ENCODE measurements at places on chromosomes 5 and 9. TPM values are rescaled to one million over a fixed set of nuclear protein-coding genes. Genes with fewer than 3 reads are reported as not detected.

- no peak overlapping the region for H3K4me3 ChIP-seq
- H3K36me3 ChIP-seq: no peaks in the 10 kb centered on the region
- DNase-seq: no peak
- no peaks in the 10 kb centered on the region for H3K4me1 ChIP-seq
These were observed 160.9 kb upstream of the CCNG1 start for GRCh38 chr5:163276466-163276865.

DNA sequence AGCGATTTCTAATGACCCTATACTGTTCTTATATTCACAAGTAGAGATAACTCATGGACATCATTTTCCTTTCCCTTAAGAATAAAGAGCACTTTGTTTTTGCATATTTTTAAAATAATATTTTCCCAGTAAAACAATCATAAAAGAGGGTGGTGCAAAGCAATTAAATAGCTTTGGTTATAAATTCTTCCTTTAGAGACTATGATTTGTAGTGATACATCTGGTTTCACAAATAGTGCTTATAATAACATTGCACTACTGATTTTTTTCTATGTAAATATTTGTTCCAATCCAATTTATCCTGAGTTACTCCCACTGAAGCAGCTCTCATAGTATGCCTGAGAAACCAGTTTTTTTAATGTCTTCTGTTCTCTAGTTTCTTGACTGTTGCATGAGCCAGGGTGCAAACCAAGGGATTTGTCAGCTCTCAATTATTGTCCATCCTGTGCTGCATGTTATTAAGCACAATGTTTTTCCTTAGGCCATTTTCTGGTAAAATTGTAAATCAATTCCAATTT lies 74.7 kb downstream of the LURAP1L start:
- no peaks in the 10 kb centered on the region for H3K36me3 ChIP-seq
- no peak overlapping the region for H3K4me3 ChIP-seq
- no peak for DNase-seq
- H3K4me1 ChIP-seq: no peaks in the 10 kb centered on the region
- no peaks in the 10 kb centered on the region for H3K27me3 ChIP-seq

DNA sequence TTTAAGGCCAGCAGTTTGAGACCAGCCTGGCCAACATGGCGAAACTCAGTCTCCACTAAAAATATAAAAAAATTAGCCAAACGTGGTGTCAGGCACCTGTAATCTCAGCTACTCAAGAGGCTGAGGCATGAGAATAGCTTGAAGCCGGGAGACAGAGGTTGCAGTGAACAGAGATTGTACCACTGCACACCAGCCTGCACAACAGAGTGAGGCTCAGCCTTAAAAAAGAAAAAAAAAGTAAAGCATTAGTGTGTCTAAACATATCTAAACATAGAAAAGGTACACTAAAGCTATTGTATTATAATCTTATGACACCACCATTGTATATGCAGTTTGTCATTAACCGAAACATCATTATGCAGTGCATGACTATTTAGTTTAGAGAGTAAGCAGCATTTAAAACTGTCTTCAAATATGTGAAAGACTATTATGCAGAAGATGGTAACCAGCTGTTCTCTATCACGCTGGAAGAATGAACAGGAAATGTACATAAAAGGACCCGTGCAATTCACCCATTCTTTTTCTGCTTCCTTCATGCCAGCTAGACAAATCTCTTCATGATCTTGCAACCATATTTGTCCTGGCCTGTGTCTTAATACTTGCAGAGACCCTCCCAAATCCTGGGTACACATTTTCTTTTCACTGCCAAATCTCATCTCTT lies 58.6 kb downstream of the ITGA1 start:
- no peaks in the 10 kb centered on the region for H3K27me3 ChIP-seq
- DNase-seq: peak; percentile 67
- H3K4me1 ChIP-seq: no peaks in the 10 kb centered on the region

GRCh38 chr9:75200892-75201470 lies 112.7 kb downstream of the OSTF1 start:
- no peak overlapping the region for H3K27ac ChIP-seq
- peak; percentile 54 for DNase-seq
- no peaks in the 10 kb centered on the region for H3K4me1 ChIP-seq
- H3K4me3 ChIP-seq: no peak overlapping the region
- H3K36me3 ChIP-seq: no peaks in the 10 kb centered on the region

DNA sequence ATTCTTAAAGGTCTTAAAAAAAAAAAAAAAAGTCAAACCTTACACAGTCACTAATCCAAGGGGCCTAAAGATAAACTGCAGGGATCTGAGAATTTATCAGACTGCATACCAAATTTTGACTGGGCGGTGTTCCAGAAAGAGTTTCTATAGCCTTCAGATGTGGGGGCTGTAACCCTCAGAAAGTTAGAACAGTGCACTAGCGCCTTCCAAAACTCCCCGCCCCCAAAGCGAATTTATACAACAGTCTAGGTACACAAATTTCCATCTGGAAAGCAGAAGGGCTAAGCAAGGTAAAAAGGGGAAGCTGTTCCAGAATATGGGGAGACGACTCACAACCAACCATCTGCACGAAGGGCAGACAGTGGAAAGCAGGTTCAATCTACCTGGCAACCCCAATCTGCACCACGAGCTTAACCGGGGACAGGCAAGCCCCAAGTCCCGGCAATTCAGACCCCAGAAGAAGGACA lies 813 bp downstream of the ERMP1 start:
- H3K4me1 ChIP-seq: peaks cover 5% of the 10 kb centered on the region
- no peaks in the 10 kb centered on the region for H3K36me3 ChIP-seq
- H3K27me3 ChIP-seq: no peaks in the 10 kb centered on the region
- no peak overlapping the region for H3K27ac ChIP-seq
- peak overlapping the region; percentile 69 for H3K4me3 ChIP-seq

- H3K36me3 ChIP-seq: peaks cover 34% of the 10 kb centered on the region
- no peak for DNase-seq
- H3K27ac ChIP-seq: no peak overlapping the region
- peaks cover 20% of the 10 kb centered on the region for H3K4me1 ChIP-seq
- H3K4me3 ChIP-seq: no peak overlapping the region
These were observed 90.9 kb upstream of the MINAR2 start for GRCh38 chr5:129656952-129657351.

DNA sequence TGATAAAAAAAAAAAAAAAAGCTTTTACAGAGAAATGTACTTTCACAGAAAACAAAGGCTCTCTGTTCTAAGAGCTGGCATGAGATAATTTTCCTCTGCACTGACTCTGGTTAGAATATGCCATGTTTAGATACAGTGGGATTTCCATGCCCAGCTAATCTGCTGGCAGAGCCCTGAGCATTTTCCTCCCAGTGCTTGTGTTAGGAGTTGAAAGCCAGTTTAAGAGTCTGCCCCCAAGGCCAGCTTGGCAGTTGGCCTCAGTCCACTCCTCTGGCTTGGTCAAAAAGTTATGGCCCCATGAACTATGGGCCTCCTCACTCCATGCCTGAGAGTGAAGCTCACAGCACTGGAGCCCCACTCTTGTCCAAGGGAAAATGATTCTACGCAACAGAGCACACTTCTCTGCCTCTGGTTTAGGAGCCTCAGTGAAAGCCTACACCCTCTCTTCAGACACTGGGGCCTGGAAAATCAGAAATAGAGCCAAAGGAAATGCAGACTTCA lies 21.9 kb downstream of the MOCS2 start:
- H3K27ac ChIP-seq: no peak overlapping the region
- no peaks in the 10 kb centered on the region for H3K27me3 ChIP-seq
- H3K4me3 ChIP-seq: no peak overlapping the region
- H3K4me1 ChIP-seq: no peaks in the 10 kb centered on the region

DNA sequence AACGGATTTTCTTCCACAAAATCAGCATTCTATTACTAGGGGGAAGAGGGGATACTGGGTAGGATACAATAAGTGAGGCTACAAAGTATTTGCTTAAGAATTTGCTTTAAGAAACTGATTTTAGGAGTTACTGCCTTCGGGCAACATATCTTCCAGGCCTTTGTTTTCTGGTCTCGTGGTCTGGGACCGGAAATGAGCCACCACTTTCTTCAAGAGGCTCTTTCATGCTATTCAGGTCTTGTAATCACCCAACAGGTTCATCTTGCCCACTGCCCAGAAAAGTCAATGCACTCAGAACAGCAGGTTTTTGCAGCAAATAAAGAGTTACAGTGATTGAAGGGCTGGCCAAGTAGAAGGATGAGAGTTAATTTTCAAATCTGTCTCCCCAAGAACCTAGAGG lies 6.6 kb upstream of the AOPEP start:
- no peaks in the 10 kb centered on the region for H3K36me3 ChIP-seq
- H3K4me3 ChIP-seq: no peak overlapping the region
- no peaks in the 10 kb centered on the region for H3K27me3 ChIP-seq
- H3K27ac ChIP-seq: no peak overlapping the region
- DNase-seq: no peak
- H3K4me1 ChIP-seq: no peaks in the 10 kb centered on the region

- H3K4me3 ChIP-seq: no peak overlapping the region
- no peaks in the 10 kb centered on the region for H3K27me3 ChIP-seq
- no peaks in the 10 kb centered on the region for H3K36me3 ChIP-seq
- no peak overlapping the region for H3K27ac ChIP-seq
These were observed 202.0 kb downstream of the AUH start for GRCh38 chr9:91159664-91160121.

DNA sequence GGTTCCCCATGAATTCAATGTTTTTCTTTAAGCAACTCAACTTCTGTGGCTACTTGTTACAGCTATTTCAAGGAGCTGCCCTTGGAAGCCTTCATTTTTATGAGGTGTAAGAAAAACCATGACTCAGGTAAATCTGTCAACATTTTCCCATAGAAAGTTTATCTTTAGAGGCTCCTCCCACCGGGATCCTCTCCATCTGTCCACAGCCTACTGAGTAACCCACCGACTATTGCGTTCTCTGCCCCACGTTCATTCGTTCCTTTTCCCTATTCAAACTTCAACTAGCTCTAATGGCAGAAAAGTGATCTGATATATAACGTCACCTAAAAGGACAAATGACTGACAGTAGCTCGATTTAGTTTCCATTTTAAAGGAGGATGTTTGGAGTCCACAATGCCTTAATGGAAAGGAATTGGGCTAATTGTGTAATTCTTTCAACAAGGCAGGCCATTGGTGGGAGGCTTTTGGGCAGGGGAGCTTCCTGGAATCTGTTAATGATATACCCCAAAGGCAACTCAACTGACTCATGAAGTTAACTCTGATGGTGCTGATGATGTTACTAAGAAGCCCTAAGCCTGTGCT lies 29.3 kb upstream of the NR3C1 start:
- no peak overlapping the region for H3K27ac ChIP-seq
- H3K4me3 ChIP-seq: no peak overlapping the region
- H3K4me1 ChIP-seq: no peaks in the 10 kb centered on the region
- H3K36me3 ChIP-seq: no peaks in the 10 kb centered on the region

DNA sequence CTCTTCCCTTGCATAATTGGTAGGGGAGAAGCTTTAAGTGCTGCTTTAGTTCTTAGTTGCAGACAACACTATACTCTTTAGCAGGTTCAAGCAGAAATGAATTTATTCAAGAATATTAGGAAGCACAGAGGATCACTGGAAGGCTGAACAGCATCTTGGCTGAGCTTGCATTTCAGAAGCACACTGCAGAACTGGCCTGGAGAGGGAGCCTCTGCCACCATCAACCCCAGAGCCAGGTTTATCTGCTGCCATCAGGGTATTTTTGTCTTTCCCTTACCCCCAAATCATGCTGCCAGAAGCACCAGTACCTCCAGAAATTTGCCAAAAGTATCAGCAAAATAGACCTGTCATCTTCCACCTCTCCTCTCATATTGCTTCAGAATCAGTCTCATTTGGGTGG lies 440.7 kb downstream of the DMAC1 start:
- H3K27ac ChIP-seq: no peak overlapping the region
- no peak overlapping the region for H3K4me3 ChIP-seq

- H3K27ac ChIP-seq: no peak overlapping the region
- no peaks in the 10 kb centered on the region for H3K36me3 ChIP-seq
- no peaks in the 10 kb centered on the region for H3K4me1 ChIP-seq
These were observed 5.4 kb upstream of the MAP1B start for GRCh38 chr5:72101828-72102227.

GRCh38 chr5:61496860-61497259 lies 164.8 kb downstream of the ZSWIM6 start:
- H3K27ac ChIP-seq: no peak overlapping the region
- no peaks in the 10 kb centered on the region for H3K4me1 ChIP-seq
- no peak overlapping the region for H3K4me3 ChIP-seq
- peak; percentile 43 for DNase-seq
- no peaks in the 10 kb centered on the region for H3K36me3 ChIP-seq
- no peaks in the 10 kb centered on the region for H3K27me3 ChIP-seq

DNA sequence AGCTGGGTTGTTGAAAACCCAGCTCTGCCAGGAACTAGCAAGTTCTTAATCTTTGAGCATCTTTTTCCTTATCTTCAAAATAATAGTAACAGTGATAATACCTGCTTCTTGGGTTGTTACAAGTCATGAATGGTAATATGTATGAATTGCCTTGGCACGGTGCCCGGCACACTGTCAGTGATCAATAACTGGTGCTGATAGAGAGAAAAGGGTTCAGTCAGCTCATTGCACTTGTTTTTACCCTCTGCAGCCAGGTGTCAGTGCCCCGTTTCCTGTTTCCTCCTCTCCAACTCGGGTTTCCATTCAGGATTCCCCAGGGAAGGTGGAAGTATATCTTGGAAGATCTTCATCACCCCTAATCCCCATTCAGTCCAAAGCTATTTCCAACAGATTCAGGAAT lies 15.8 kb upstream of the NIPAL4 start:
- H3K36me3 ChIP-seq: no peaks in the 10 kb centered on the region
- H3K27me3 ChIP-seq: no peaks in the 10 kb centered on the region
- H3K4me3 ChIP-seq: no peak overlapping the region
- H3K4me1 ChIP-seq: no peaks in the 10 kb centered on the region

GRCh38 chr5:128413356-128413755 lies 124.7 kb downstream of the FBN2 start:
- H3K4me3 ChIP-seq: no peak overlapping the region
- DNase-seq: peak; percentile 33
- H3K36me3 ChIP-seq: peaks cover 57% of the 10 kb centered on the region
- no peaks in the 10 kb centered on the region for H3K27me3 ChIP-seq
- peak overlapping the region; percentile 53 for H3K27ac ChIP-seq
- H3K4me1 ChIP-seq: peaks cover 22% of the 10 kb centered on the region

DNA sequence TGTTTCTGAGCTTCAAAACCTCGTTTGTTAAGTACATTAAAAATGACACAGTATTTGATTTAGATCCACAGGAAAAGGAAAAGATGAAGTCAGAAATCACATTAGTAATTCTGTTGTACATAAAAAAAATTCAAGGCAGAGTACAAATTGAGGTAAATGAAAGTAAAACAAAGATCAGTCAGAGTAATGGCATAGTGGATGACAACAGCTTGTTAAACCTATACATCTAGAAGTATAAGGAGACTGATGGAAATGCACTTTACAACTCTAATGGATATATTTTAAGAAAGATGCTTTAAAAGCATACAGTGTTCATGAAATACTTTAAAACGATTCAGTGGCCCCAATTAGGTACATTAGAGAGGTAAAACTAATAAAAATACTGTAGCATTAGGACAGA lies 631.3 kb upstream of the SEMA6A start:
- no peaks in the 10 kb centered on the region for H3K36me3 ChIP-seq
- peaks cover 14% of the 10 kb centered on the region for H3K4me1 ChIP-seq
- H3K27me3 ChIP-seq: no peaks in the 10 kb centered on the region

Gene IL3
- total RNA-seq: not detected

Gene MARCHF3
- total RNA-seq: 5.2 TPM

Gene APBA1
- 2.1 TPM for total RNA-seq

Gene IPPK
- total RNA-seq: 7.0 TPM

Gene CTSL
- total RNA-seq: 87.9 TPM

Gene PCDHA2
- 4.5 TPM for total RNA-seq
